T-helper 9 cell (primary cell): ENCODE measurements at places on chromosomes 5 and 9.

GRCh38 chr9:122179054-122179689, 19.5 kb downstream of the MORN5 start:
- no peak for DNase-seq

- no peak for DNase-seq
These were observed 155.9 kb downstream of the MED27 start for GRCh38 chr9:131923766-131924165.

DNA sequence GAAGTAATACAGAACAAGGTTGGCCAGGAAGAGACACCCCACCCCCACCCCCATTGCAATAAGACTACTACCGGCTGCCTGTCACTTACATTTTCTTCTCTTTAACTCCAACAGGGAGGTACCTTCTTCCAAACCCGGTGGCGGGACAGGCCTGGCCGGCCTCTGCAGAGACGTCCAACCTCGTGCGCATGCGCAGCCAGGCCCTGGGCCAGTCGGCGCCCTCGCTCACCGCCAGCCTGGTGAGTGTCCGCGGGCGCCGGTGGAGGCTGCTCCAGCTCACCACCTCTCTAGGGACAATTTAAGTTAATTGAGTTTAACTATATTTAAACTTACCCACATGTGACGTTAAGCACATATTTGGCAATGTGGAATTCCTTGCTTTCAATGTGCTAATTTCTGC, 192.4 kb downstream of the MAST4 start:
- DNase-seq: no peak

DNA sequence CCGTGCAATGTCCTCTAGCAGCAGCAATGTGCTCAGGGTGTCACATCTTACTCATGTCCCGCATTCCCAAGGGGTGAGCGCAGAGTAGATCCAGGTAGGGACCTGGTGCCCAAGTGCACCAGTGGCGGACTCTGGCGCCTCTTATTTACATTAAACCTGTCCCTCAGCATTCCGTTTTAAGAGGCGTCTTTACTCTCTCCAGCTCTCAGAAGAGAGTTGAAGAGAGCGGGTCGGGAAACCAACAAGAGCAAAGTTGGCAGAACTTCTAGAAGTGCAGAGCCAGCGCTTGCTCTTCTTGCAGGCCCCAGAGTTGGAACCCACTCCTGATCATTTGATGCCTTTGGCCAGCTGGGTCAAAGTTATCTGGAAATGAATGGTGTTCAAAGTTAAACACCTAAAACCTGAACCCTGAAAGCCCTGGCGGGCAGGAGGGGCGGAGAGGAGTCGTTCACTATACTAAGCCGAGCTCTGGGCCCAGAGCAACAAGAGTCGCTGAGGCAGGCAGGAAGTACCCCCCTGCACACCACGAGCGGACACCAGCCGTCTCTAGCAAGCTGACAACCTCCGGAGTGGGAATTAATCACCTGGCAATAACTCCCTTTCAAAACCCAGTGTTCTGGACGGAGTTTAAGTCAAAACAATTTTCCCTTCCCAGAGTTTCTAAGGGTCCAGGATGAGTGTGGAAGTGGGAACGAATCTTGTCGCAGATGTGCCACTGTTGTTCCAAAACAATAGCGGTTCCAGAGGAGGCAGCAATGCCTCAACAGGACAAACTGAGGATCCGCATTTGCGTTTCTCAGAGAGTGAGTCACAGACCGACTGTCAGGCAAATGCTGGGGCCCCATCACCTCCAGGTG, 122.8 kb downstream of the TMEM161B start:
- no peak for DNase-seq

DNA sequence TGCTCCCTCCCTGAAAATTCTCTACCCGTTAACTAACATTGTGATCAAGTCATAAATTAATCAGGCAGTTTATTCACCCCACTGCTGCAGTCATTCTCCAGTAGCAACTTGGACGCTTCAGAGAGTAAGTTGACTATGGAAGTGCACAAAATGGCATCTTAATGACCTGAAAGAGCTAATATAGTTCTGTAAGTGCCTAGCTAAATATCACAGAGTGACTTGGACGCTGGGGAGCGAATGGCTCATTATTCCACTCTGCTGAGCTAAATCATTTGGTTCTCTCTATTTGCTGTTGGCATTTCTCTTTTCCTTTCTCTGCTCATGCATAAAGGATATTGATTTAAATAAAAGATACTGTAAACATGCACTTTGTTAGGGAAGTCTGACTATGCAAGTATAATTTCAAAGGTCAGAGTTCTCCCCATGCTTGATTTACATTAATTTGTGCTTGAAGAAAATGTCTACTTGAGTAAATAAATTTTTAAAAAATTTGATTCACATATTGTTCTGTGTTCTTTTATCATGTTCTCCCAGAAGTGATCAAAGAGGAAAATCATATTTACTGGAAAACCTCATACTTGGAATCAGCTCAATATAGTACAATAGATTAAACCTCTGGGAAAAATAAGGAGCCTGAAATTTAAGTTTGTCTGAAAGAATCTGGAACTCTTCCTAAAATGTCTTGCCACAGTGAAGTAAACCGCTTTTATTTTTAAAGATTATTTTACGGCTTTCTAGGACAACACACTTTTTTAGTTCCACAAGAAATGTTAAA, 169.5 kb upstream of the HAPLN1 start:
- DNase-seq: no peak

DNA sequence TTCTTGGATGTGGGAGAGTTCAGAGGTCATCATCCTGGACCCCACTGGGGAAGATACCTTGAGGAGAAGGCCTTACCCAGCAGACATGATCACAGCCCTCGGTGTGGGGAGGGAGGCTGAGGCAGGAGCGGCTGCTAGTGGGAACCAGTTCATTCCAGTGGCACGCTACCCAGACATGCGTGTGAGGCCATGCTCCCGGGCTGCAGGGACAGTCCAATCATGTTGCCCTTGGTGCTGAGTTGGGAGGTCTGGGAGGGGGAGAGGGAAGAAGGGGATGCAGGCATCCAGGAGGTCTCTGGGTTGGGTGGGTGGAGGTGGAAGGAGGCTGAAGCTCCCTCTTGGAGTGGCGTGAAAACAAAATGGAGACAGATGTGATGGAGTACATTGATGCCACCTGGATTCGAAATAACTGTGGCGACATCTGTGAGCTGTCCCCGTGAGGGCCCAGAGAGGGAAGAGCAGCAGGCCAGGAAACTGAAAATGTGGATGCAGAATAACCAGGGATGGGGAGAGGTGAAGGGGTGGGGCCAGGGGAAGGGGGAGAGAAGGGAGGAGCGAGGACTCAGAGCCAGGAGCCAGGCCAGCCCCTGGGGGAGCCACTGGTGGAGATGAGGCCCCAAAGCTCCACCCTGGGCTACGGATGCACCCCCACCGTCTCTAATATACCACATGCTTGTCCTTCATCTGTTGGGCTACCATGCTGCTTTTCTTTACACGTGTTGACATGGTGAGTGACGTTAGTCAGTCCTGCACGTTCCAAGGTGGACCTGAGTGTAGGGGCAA, 16.2 kb downstream of the NDUFS6 start:
- no peak for DNase-seq

DNA sequence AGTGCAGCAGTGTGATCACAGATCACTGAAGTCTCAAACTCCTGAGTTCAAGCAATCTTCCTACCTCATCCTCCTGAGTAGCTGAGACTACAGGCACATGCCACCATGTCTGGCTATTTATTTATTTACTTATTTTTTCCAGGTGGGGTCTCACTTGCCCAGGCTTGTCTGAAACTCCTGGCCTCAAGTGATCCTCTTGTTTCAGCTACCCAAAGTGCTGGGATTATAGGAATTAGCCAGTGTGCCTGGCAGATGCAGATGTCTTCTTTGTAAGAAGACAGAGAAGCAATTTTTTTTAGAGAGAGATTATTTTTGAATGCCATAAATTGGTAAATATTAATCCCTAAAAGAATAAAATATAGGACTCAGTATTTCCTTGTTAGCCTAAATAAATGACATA, 54.3 kb downstream of the CHSY3 start:
- DNase-seq: no peak

- DNase-seq: no peak
These were observed 4.6 kb downstream of the ARAP3 start for GRCh38 chr5:141677415-141677814.

DNA sequence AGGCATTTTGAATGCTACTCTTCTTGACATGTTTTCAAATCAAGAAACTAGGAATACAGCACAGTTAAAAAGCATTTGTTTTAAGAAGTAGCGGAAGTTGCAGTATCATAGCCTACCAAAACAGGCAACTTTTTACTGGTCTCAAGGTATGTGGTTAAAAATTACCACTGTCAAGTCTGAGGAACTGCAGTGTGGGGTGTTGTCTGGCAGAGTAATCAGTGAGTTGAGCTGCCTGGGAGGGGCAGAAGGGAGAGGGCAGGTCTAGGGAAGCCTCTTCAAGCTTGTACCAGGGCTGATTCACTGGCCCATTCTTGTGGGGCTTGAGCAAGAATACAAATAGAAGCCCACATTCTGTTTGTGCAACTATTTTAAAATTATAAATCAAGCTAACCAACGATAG, 42.4 kb upstream of the SV2C start:
- no peak for DNase-seq

DNA sequence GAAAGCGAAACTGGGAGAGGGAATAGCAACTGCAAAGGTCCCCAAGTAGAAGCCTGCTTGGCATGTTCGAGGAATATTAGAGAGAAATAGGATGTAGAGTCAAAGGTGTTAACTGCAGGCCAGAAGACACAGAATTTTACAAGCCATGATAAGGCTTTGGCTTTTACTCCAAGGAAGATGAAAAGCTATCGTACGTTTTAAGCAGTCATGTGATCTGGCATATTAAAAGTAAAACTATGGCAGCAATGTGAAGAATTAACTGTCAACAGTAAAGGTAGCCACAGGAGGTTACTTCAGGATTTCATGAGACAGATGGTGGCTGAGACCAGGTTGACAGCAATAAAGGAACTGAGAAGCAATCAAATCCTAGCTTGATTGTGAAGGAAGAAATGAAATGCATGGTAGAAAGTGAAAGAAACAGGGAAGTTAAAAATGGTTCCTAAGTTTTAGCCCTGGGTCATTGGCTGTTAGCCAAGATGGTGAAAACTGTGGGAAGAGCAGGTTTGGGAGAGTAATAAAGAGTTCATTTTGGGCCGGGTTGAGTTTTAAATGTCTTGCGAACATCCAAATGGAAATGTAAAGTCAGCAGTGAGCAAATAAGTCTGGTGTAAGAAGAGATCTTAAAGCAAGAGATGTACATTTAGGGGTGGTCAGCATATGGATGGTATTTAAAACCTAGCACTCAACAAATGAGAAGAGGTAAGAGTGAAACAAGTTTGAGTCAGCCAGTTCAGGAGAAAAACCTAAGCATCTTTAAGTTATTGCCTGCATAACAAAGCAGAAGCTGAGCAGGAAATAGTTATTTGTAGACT, 20.3 kb upstream of the TTC33 start:
- DNase-seq: no peak

- no peak for DNase-seq
These were observed 16.0 kb downstream of the FYB1 start for GRCh38 chr5:39203275-39203922.

- no peak for DNase-seq
These were observed 52.2 kb downstream of the PDE8B start for GRCh38 chr5:77262697-77263096.

DNA sequence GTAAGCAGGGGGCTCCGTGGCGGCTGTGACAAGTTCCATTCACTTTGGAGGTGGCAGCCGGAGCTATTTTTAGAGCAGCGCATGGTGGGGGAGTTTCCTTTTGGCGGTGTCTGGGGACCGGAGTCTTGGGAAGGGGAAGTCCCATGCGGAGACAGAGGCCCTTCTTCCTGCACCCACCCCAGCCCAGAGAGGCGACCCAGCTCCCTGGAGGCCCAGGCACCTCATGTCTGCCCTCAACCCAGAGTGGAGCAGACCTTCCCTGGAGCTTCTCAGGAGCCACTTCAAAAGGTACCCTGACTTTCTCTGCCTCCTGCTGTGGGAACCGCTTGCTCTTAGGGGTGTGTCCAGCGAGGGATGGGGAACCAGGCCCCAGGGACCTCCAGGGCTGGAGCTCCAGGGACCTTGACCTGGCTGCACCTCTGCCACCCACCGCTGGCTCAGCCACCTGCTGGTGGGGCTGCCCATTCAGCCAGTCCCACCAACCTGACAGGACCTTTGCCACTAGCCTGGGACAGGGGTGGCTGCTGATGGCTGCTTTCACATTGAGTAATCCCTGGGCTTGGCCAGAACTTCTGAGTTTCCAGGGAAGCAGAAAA, 34.1 kb downstream of the NEK6 start:
- DNase-seq: no peak

- DNase-seq: no peak
These were observed 101.1 kb downstream of the PSD2 start for GRCh38 chr5:139896718-139897117.

GRCh38 chr5:166708291-166708690, 1583.2 kb upstream of the WWC1 start:
- DNase-seq: no peak

GRCh38 chr9:95507464-95508241, 9.1 kb downstream of the PTCH1 start:
- peak; percentile 19 for DNase-seq

GRCh38 chr5:3027185-3027865, 275.8 kb upstream of the IRX2 start:
- DNase-seq: no peak

GRCh38 chr5:132592521-132592920, 35.7 kb downstream of the RAD50 start:
- no peak for DNase-seq

DNA sequence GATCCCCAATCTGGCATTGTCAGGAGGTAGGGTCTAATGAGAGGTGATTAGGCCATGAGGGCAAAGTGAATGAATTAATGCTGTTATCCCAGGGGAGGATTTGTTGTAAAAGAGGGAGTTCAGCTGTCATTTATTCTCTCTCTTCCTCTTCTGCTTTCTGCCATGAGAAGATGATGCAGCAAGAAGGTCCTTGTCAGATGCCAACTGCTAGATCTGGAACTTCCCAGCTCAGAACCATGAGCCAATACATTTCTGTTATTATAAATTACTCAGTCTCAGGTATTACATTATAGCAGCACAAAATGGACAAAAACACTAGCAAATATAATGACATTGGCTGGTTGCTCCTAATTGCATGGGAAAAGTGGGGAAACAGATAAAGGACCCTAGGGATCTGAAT, 15.6 kb upstream of the BICD2 start:
- DNase-seq: no peak

DNA sequence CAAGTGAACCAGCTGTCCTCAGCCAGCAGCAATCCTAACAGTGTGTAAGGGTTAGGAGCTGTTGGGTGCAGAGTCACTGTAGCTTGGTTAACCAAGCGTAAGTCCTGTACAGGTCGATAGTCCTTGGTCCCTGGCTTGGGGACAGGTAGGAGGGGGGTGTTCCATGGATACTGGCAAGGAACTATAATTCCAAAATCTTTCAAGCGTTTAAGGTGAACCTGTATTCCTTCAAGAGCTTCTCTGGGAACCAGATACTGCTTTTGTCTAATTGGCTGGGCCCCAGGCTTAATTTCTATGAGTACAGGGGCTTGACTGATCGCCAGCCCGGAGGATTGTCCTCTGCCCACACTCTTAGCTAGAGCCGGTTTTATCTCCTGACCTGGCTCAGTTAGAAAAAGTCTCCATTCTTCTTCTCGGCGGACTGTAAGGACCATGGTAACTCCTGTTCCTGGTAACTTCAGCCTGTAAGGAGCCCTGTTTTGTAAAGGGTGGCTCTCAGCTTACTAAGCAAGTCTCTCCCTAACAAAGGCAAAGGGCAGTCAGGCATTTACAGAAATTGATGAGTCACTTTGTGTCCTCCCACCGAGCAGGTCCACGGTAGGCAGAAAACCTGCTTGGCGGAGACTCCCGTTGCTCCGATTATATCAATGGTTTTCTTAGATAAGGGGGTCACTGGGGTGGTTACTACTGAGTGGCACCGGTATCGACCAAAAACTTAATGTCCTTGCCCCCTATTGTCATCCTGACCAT, 6.0 kb upstream of the ZNF354C start:
- DNase-seq: no peak

GRCh38 chr5:103486739-103487138, 75.8 kb downstream of the NUDT12 start:
- DNase-seq: no peak
